ENCODE measurements at places on chromosomes 2 and 18. TPM values are rescaled to one million over a fixed set of nuclear protein-coding genes. Genes with fewer than 3 reads are reported as not detected.

DNA sequence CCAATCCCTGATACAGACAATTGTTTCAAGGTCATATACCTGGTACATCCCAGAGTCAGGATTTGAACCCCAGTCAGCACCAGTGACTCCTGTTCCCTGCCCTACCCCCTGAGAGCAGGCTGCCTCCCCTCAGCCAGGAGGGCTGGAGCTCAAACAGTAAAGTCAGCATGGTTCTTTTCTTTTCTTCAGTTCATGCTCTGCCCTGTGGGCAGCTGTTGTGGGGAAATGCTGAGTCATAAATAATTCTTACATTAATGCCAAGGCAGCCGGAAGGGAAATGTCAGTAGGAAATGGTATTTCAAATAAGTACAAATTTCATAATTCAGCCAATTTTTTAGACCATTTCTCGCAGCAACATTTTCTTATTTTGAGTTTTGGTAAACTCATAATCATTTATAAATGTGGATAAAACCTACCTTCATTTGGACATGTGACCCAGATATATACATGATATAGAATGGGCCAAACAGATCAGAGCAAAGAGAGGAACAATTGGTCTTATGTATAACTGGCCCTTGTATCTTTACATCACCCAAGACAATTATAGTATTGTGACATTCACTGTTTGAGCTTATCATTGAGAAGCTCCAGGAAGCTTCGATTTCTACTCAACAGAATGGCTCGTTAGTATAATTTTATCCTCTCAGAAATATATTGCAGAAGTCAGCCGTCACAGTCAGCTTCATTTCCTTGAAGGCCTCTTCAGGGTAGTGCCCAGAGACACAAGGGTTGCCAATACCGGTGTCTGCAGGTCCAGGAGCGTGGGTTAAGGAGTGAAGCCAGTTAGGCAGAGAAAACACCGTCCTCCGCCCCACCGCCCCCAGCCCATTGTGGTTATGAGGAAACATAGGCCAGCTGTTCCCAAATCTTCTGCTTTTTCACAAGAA lies 28.0 kb upstream of the SCYGR1 start:
- DNase-seq, result peak; percentile 25

- DNase-seq, result peak; percentile 10
Measured at GRCh38 chr18:8538935-8539334, 70.3 kb upstream of the RAB12 start.

- DNase-seq, result no peak
Measured at GRCh38 chr2:148906124-148906523, 31.1 kb downstream of the KIF5C start.

- no peak for DNase-seq
Measured at GRCh38 chr2:108257757-108258331, 18.1 kb downstream of the SULT1C3 start.

DNA sequence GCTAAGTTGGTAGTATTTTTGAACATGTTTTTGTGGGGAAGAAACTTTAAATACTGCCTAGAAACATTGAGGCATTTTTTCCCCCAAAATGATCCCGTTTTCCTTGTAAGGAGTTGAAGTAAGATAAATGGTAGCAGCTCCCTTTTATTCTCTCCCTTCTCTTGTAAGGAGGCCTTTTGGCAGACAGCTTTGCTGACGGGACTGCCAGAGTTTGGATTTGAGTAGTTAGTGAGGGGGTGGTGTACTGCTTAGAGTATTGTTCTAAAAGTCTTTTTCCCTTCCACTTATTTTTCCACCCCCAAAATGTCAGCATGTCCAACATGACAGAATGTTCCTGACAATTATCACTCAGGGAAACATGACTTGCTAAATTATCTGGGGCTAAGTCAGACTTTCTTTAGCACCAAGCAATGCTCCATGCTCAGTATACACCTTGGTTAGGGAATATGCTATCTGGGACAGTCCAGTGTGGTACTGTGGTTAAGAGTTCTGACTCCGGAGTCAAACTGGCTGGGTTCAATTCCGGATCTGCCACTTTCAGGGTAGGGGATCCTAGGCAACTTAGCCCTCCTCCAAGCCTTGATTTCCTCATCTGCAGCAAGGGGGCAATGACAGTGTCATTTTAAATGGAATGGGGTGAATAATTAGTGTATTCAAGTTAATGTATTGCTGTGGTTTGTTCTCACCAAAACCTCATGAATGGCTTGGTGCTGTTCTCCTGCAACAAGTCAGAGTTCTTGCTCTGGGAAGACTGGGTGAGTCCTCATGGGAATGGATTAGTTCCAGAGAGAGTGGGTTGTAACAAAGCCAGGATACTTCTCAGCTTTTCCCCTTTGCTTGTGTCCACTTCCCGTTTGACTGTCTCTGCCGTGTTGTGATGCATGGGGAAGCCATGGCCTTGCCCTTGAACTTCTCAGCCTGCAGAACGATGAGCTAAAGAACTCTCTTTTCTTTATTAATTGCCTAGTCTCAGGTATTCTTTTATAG lies 116.2 kb downstream of the TANC1 start:
- DNase-seq, result no peak

DNA sequence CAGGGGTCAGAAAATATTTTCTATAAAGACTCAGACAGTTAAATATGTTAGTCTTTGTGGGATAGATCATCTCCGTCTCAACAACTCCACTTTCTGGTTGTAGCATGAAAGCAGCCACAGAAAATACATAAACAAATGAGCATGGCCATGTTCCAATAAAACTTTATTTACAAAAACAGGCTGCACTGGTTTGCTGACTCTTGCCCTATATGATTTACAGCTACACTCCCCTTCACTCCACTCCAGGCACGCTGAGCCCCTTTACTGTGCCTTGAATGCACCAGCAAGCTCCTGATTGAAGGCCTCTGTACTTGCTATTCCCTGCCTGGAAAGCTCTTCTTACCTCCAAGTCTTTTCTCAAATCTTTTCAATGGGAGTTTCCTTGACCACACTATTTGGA lies 5.8 kb upstream of the STAMBP start:
- no peak for DNase-seq

- no peak for DNase-seq
Measured at GRCh38 chr2:16142383-16143361, 202.3 kb downstream of the MYCN start.

- DNase-seq, result no peak
Measured at GRCh38 chr2:213723041-213723560, 438.8 kb downstream of the SPAG16 start.

- no peak for DNase-seq
Measured at GRCh38 chr2:241857572-241858121, 1.0 kb downstream of the PDCD1 start.

Gene MBD5
- total RNA-seq, result 69.7 TPM

Gene SYT4
- not detected for total RNA-seq

Gene TRIM43
- not detected for total RNA-seq
